ENCODE measurements at places on chromosomes 2 and 18.

- DNase-seq, result no peak
Measured at GRCh38 chr18:5738526-5738925, 156.8 kb downstream of the TMEM200C start.

DNA sequence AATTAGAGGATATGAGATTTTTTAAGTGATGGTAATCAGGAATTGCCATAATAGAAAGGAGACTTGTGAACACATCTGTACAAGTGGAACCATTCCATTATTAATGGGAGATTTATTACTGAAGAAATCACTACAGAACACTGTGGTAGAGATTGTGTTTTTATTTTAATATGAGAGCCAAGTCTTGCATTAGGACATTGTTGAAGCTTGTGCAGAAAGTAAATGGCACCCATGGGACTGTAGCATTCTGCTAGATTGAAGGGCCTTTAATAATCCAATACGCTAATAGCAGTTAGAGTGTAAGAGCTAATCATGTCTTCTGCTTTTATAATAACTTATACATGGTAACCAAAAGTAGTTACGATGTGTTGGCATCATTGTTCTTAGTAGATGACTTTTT, 83.6 kb downstream of the VRK2 start:
- no peak for DNase-seq

DNA sequence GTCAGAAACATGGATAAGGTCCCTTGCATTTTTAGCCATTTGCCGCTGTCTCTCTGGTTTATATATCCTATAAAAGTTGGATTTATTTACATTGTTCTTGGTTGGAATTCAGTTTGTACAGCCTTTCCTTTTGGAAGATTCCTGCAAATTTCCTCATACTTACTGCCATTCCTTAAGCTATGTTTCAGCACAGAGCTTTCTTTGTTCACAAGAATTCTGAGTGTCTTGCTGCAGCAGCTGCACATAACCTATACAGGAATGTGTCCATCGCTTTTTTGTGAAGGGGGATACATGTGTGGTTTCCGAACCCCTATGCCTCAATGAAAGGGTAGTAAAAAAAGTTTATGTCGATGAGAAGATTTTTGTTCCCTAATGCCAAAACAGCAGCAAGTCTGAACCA, 48.3 kb upstream of the CCDC68 start:
- DNase-seq, result no peak

DNA sequence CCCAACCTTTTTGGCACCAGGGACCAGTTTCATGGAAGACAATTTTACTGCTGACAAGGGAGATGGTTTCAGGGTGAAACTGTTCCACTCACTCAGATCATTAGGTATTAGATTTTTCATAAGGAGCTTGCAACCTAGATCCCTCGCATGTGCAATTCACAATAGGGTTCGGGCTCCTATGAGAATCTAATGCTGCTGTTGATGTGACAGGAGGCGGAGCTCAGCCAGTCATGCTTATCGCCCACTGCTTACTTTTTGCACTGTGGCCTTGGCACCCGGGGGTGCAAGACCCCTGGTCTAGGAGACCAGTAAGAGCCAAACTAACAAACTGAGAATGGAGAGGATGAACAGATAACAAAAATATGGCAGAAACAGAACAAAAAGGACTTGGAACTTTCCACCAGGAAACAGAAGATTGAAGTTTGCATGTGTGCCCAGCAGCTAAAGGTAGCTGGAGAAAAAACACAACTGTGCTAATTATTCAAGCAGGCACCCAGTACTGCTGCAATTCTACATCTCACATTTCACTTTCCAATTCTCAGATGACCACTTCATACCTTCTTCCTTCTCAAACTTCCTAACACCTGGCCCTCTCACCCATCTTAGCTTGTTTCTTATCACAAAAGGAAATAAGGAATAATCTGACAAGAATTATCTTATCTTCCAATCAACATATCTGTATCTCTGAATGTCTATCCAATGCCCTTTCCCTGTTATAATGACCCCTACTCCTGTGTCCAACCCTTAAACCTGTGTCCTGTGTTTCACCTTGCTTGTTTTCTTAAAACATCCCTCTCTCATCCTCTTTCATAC, 24.8 kb downstream of the SP3 start:
- DNase-seq, result no peak

DNA sequence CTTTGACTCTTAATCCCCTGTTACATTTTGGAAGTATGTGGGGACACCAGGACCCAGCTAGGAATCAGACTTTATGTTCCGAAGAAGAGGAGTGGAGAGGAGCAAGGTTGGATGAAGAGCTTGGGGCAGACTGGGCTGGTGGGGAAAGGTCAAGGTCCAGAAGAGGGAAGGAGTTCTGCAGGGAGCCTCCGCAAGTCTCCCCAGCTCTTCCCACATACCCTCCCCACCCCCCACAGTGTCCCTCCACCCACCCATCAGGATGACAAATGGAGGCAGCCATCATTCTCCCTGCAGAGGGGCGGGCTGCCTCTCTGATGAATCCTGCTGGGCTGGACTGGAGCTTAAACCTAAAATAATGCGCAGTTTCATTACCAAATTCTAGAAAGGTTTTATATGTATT, 77.2 kb downstream of the ACKR3 start:
- DNase-seq, result no peak

DNA sequence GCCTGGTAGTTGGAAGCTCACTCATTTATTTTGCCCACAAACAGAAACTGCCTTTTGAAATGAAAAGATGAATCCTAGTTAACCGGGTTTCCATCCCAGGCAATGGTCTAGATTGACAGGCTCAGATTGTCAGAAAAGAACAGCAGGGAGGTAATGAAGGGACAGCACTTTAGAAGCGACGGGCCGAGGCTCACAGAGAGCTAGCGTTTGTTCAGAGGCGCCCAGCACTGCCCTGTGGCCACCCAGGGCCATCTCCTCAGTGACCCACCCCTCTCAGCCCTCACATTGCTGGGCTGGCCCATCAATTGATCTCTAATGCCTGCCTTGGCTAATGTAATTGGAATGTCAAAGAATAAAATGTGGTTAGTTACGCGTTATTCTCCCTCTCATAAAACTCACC, 304.8 kb downstream of the CDCA7 start:
- DNase-seq, result no peak

DNA sequence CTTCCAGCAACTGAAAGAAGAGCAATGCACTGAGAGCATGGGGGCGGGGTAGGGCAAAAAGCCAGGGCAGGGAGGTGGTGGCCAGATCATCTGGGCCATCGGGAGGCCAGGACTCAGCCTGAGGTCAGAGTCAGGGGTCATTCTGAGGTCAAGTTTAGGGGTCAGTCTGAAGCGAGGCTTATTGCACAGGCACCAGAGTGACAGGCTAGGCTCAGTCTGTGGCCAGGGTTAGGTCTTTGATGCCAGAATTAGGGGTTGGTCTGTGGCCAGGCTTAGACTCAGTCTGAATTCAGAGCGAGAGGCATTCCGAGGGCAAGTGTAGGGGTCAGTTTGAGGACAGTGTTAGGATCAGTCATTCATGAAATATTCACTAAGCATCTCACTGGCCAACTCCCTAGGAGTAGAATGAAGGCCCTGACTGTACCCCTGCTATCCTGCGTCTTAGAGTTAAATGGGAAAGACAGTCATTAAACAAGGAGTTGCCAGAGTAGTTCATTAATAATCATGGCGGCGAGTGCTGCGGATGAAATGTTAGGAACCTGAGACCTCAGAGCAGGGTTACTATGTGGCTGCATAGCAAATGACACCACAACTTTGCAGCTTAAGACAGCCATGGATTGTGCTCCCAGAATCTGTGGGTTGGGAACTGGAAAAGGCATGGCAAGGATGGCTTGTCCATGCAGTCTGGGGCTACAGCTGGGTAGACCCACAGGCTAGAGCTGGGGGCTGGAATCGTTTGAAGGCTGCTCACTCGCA, 198.7 kb downstream of the CYP26B1 start:
- no peak for DNase-seq

- DNase-seq, result no peak
Measured at GRCh38 chr18:71760541-71760940, 783.6 kb downstream of the CBLN2 start.

GRCh38 chr2:216574046-216574445, 59.2 kb upstream of the IGFBP2 start:
- no peak for DNase-seq

DNA sequence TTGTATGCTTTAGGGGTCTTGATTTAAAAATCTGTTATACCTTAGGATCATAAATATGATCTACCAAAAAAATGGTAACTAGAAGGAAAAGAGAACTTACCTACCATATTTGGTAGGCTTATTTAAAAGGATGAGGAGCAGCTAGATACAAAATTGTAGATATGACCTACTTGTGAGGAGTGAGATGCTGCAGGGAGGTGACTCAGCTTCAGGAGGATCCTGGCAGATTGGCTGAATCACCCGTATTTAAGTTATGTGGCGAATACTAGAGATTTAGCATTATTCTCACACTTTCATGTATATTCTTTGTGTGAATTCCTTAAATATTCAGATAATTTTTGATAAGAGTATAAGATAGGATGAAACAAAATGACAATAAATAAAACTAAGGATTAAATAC, 657.3 kb upstream of the LINC00305 start:
- DNase-seq, result no peak
